Activated CD8-positive, alpha-beta memory T cell treated with anti-CD3 and anti-CD28 coated beads for 48 hours (primary cell): ENCODE measurements at places on chromosomes 1 and 21.

GRCh38 chr1:153776352-153776751 lies 1.1 kb downstream of the SLC27A3 start:
- no peak for DNase-seq

DNA sequence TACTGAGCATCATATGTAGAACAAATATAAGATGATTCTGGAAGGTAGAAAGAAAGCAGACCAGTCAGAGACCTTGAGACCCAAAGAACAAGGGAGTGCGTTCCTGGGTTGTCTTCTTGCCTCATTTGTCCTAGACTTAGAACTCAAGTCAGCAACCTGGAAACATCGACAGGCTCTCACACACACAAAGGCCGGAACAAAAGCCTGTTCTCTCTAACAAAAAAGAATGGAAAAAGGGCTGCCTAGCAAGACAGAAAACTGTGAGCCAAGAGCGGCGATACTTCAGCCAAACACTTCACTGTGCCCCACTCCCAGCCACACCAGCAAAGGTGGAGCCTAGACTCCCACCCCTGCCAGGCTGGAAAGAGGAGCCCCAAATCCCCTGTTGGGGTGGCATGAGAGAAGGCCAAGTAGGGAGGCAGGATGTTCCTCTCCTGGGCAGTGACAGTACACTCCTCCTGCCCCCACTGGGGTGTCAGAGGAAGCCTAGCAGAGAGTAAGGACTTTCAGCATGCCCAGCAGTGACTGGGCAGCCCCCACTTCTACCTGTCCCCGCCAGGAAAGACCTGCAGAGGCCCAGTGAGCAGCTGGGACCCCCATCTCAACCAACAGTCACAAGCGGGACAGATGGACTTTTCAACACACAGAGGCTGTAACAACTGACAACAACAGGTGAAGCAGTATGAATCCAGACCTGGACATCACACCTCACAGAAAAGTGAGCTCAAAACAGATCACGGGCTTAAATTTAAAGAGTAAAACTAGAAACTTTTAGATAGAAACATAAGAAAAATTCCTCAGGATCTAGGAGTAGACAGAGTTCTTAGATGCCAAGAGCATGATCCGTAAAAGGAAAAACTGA lies 33.0 kb downstream of the MRAP start:
- DNase-seq = no peak

DNA sequence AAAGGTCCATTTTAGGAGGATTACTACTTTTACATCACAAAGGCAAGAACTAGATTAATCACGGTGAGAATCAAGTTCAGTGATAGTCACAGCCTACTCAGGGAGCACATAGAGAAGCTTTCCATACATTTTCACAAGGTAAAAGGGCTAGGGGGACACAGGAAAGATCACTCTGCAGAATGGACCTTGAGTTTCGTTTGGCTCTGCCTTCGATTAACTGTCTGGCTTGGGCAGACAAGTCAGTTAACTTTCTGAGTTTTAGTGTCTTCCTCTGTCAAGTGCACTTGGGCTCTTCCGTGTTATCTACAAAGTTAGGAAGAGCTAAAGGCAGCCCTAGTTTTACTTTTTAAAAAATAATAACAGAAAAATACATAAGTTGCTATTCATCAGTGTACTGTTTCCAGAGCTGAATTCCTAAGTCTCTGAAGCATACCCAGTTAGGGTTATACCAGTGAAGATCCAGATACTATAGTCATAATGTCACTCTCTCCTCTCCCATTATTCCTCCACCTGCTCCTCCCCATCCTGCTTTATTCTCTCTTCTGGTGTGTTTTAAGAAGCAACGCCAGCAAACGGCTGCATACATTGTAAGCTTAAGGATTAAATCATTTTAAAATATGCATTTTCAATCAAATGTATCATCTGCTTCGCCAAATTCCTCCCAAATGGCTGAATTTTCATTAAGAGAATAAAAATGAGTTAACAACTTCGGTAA lies 1.7 kb downstream of the CEP170 start:
- no peak for DNase-seq

- no peak for DNase-seq
Observed at GRCh38 chr1:224933584-224933983, 4.1 kb downstream of the DNAH14 start.

- peak; percentile 40 for DNase-seq
Observed at GRCh38 chr21:46559291-46559983, 45.4 kb downstream of the S100B start.

GRCh38 chr1:189606795-189607476 lies 870.7 kb downstream of the BRINP3 start:
- no peak for DNase-seq

DNA sequence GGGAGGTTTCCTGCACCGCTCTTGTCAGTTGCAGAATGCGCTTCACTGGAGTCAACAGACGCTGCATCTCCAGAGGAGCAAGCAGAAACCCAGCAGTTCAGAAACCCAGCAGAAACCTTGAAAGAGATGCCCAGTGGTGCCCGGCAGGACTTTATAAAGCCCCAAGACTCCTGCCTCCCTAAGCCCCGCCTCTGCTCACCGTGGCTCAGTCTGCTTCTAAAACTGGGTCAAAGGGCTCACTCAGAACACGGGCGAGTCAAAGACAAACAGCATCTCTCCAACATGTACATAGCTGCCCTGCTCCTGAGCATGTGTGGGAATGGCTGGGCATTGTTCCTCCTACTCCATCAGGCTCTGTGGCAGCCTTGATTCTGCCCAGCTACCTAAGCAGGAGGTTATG lies at the start of gene HMGCS2:
Gene HMGCS2, minus strand, starts transcription at position 128 of the 400 bp plus-strand sequence. Its CDS starts 61 bp downstream, at position 67.
- no peak for DNase-seq

DNA sequence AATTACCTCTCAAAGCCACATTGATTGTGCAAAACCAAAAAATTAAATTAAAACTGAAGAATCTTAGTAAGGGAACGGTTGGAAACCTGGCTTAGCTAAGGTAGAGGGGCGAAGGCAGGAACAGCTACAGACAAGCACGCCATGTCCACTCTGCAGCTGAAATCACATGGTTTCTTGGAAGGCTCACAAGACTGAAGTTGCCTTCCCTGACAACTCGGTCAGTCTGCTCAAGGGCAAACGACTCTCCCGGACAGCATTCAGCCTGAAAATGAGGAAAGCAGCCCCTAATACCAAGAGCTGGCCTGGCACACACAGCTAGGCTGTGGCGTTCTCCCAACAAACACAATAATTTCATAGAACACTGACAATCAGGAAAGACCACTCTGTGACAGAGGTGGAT lies 22.7 kb upstream of the BECN2 start:
- DNase-seq = no peak

GRCh38 chr1:47717341-47717740 lies 279.5 kb downstream of the FOXD2 start:
- no peak for DNase-seq

GRCh38 chr1:167434306-167434705 lies 84.0 kb downstream of the CD247 start:
- DNase-seq = no peak
